ENCODE measurements at places on chromosomes 12 and 14. TPM values are rescaled to one million over a fixed set of nuclear protein-coding genes. Genes with fewer than 3 reads are reported as not detected.

Gene C12orf50
- polyA plus RNA-seq: not detected

Gene KRT84
- polyA plus RNA-seq: not detected

Gene BEST3
- 0.78 TPM for polyA plus RNA-seq

- DNase-seq: peak; percentile 29
Observed at GRCh38 chr12:91367234-91367849, 184.7 kb upstream of the DCN start.

GRCh38 chr12:131773582-131774221 is 54.5 kb upstream of the MMP17 start:
- no peak for DNase-seq

- DNase-seq: no peak
Observed at GRCh38 chr14:102893452-102893851, 29.0 kb upstream of the AMN start.

GRCh38 chr14:74846168-74846567 is 29.8 kb downstream of the PROX2 start:
- DNase-seq: no peak

Gene VRTN
- not detected for polyA plus RNA-seq

- no peak for DNase-seq
Observed at GRCh38 chr14:31283578-31284252, 76.1 kb upstream of the HECTD1 start.

GRCh38 chr14:77708749-77709148 is 846 bp downstream of the SLIRP start:
- DNase-seq: no peak

GRCh38 chr12:68331500-68331868 is 678 bp downstream of the MDM1 start:
- DNase-seq: no peak

Gene CLEC2D
- 1.3 TPM for polyA plus RNA-seq

Gene RAB15
- polyA plus RNA-seq: 31.6 TPM

DNA sequence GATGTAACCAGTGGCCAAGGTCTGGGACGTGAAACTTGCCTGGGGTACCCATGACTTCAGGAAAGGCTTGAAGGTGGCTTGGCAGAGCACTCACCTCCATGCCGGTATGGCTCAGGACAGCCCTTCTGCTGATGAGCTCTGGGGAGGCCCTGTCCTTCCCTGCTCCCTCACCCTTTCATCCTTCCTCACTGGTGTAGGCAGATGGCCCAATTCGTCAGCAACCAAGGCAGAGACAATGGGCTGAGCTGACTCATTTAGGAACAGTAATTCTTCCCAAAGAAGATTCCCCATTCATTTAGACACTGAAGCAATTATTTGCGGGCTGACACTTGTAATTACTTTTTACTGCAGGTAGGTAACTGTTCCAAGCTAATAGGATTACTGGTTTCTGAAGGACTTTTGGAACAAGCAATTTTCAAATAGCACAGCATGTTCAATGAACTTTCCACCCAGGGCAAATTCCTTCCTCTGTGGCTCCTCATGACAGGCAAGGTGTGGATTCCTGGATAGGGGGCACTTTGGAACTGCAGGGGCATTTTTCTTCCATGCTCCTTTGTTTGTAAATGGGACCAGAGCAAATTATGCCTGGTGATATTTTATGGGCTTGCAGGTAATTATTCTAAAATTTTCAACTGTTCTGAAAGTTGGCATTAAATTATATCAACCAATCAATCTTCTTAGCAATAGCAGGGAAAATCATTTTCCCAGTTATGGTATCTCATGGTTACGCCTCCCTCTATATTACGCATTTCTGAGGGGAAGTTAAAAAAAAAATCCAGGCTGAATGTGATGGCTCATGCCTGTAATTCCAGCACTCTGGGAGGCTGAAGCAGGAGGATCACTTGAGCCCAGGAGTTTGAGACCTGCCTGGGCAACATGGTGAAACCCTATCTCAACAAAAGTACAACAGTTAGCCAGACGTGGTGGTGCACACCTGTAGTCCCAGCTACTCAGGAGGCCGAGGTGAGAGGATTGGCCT is 24.1 kb upstream of the NRDE2 start:
- no peak for DNase-seq

- no peak for DNase-seq
Observed at GRCh38 chr12:53997204-53998109, 2.5 kb upstream of the HOXC9 start.

DNA sequence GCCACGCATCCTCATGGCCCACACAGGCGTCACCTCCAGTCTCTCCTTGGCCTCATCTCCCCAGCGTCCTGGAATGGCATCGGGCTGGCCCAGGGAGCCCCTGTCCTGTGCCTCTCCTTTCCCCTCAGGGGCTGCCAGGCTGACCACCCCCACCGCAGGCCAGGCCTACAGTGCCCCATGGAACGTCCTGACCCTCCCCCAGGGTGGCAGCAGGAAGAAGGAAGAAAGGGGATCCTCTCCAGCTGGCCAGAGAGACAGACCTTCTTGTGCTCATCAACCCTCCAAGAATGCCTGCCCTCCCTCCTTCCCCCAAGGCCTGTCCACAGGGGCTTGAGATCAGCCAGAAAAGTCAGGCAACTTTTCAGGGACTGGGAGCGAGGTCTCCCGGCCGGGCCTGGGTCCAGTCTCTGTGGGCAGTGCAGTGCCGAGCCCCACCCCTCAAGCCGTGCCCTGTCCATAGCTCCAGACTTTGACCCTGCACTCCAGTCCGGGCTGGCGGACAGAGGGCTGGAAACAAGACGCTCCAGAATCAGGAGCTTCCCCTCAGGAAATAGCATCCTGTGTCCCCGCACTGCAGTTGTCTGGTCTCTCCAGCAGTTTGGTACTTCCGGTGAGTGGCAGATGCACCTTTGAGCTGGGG is at the start of gene DAO:
Gene DAO, plus strand, starts transcription at position 478 of the 640 bp plus-strand sequence. CDS start 4,915 bp downstream, outside the sequence.
- no peak for DNase-seq

GRCh38 chr14:34403646-34404045 is 58.4 kb downstream of the SPTSSA start:
- DNase-seq: no peak

GRCh38 chr14:63956326-63956725 is 103.5 kb downstream of the SYNE2 start:
- no peak for DNase-seq

Gene EGLN3
- polyA plus RNA-seq: 3.4 TPM

DNA sequence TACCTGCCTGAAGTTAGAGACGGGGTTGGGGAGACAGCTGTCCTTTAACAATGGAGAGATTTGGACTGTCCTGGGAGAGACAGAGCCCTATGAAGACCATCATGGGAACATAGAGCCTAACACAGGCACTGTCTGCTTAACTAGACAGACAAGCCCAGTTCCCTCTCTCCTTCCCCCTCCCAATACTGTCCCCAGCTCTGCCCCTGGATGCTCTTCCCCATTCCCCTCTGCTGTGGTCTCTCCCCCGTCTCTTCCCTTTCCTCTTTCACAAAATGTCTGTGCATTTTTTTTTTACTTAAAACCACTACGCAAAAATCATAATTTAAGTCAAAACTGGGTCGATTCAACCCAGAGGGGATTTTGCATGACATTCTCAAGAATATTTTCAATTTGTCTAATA is 232.9 kb downstream of the CHST11 start:
- no peak for DNase-seq

All from A549 (cell line).